Skin of body (tissue), 3 donors: ENCODE measurements at places on chromosomes 6 and 20. TPM values are rescaled to one million over a fixed set of nuclear protein-coding genes. Genes with fewer than 3 reads are reported as not detected.

FHL5 gene
- 1.5 TPM for total RNA-seq

ANKRD66 gene
- not detected for total RNA-seq

HLA-DOB gene
- 0.69 TPM for total RNA-seq

TREM2 gene
- 0.59 TPM for total RNA-seq

GRCh38 chr20:3456648-3457047, 14.2 kb upstream of the ATRN start:
- DNase-seq, result no peak

DNA sequence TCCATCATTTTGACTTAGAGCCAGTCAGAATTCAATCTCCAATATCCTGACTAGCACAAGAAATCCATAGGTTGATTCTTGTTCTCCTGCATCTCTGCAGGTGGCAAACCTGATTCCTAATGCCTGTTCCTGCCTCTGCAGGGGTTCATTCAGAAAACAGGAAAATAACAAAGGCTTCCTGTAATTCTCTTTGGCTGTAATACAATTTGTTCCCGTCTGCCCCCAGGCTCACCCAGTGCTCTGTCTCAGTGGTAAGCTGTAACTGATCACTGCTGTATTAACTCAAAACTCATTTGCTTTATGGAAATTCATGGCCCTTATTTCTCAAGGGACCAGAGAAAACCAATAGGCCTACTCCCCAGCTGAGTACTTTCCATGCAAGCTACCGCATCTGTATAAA, 88.6 kb downstream of the OPRM1 start:
- no peak for DNase-seq

GRCh38 chr6:26311385-26312095, 53.5 kb upstream of the BTN3A2 start:
- DNase-seq, result peak; percentile 53

LY6G6C gene
- total RNA-seq, result 20.4 TPM

DNA sequence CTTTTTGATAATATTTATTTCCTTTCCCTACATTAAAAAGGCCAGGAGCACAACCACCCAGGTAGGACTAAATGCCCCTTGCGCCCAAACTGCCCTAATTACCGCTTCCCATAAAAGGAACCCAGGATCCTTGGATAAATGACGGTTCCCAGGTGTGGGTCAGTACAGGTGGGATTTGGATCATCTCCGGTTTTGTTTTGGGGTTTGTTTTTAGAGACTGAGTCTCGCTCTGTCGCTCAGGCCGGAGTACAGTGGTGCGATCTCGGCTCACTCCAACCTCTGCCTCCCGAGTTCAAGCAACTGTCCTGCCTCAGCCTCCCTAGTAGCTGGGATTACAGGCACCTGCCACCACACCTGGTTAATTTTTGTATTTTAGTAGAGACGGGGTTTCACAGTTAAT, 28.4 kb downstream of the ZNF217 start:
- no peak for DNase-seq

DNA sequence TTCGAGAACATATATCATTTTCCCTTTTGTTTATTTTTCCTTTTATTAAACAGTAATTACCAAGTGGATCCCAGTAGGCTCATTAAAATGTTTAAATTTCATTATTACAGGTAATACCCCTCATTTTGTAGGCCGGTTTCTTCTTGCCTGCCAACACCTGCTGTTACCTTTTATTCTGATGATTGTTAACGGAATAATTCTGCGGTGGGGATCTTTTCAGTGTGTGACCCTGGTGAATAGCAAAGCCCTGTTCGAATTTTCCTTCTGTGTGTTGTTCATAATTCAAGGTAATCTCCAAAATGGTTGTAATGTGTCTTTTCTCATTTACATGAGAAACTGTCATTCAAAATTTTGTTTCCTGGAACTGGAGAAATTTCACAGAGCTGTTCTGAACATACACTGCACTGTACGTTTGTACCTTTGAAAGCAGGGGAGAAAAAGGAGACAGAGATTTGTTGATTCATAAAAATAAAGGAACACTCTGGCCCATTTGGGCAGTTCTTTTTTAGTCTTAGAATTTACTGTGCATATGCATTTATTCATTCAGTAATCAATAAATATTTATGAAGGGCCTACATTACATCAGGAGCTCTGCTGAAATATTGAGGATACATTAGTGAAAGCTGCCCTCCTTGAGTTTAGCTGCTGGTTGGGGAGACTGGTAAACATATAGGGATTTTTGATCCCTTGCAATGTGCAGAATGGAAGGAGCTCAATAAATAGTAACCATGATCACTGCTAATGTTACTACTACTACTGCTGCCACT, 502.0 kb downstream of the QKI start:
- DNase-seq, result no peak

DNA sequence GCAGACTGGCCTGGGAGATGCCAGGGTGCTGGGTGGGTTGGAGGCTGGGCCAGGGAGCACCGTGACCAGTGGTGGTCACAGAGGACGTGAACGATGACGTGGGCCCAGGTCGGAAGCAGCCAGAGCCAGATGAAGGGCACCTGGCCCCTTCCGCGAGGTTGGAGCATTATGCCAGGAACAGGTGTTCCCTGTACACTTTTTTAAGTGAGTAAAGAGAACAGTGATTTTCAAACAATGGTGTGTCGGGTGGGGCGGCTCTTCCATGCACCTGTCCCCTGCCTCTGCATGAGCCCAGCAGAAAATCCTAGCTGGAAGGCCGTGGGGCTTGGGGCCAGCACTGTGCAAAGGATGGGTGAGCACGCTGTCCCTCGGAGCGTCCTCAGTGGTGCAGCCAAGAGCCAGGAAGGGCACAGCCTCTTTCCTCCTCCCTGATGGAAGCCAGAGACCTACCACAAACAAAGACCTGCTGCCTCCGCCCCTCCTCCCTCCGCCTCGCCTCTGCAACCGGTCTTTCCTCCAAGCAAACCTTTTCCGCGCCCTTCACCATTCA, 350.5 kb downstream of the ZFAND3 start:
- DNase-seq, result no peak

SRSF12 gene
- total RNA-seq, result 3.8 TPM

DNA sequence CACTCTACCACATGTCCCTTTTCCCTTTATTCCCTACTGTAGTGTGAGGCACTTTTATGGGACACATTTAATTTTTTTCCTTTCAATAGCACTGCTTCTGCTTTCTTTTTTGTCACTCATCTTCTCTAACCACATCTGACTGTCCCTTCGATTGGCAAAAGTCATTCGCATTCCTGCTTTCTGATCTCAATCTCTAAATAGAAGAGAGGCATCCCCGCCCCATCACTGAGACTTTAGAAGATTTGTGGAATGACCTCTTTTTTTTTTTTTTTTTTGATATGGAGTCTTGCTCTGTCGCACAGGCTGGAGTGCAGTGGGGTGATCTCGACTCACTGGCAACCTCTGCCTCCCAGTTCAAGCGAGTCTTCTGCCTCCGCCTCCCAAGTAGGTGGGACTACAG, 9.1 kb downstream of the ZNF292 start:
- no peak for DNase-seq

- no peak for DNase-seq
Observed at GRCh38 chr6:160388922-160389321, 40.7 kb downstream of the SLC22A3 start.

DNA sequence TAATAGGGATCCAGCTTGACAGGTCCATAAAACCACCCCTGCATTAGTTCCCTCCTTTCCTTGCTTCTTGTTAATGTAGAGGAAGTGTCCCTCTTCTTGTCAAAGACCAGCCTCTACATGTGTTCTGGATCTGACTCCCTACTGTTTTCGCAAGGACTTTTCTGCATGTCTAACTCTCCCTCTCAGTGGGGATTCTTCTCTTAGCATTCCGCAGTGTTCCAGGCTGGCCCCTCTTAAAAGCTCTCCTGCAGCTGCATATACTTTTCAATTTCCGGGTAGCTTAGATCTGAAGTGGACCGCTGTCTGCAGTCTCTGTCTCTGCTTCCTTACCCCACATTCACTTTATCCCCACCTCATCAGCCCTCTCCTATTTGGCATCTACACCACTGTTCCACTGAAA, 96.1 kb upstream of the MAN1A1 start:
- no peak for DNase-seq

PGC gene
- not detected for total RNA-seq

LGSN gene
- not detected for total RNA-seq

GSTA3 gene
- total RNA-seq, result 0.39 TPM

DNA sequence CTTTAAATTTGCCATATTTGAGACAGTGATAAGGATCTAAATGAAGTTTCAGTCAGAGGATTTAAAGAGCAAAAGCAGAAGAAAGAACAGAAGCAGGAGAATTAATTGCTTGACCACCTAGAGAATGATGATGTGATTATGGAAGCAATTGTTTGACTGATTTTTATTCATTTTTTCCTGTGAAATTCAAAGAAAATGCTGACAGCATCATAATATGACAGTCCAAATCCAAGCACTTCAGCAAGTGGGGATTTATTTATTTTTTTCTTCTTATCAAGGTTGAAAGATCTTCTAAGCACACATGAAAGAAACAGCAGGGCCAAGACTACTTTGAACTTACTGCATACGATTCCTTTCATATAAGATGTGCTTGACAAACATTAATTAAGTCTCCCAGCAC, 125.2 kb downstream of the BMP2 start:
- DNase-seq, result no peak

DNA sequence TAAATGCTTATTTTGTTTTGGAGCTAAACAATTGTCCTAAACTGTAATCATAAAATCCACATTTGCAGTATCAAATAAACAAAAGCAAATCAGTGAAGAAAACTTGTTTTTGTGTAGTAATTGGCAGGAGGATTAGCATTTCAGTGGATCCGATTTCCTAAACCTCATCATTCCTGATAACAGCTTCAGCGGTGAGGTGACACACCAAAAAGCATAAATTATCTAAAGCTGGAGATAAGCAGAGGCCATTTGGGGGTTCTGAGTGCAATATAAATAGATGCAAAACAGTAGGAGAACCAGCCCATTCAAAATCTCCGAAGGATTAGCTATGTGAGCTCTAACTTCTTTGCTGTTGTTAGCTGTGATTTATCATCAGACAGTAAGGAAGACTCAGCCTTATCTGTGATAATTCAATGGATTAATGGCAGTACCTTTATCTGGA, 235.8 kb downstream of the EPHA7 start:
- no peak for DNase-seq

DNA sequence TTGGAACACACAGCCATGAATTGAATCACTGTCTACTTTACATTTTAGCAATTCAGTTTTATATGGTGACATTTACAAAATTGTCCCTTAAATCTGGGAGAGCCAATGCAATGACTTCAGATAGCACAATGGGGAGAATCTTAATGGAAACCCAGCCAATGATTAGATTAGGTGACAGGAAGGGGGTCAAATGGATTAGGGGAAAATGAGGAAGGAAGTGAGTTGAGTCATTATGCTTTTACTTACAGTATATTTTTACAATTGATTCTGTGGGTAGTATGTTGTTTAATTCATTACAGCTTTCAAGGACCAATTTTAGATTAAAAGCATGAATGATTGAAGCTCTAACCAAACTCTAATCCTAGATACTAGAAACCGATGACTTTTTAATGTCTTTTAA, 229.8 kb downstream of the SOX4 start:
- no peak for DNase-seq

OPN5 gene
- not detected for total RNA-seq

- DNase-seq, result no peak
Observed at GRCh38 chr6:148226284-148226683, 116.4 kb upstream of the SASH1 start.

DNA sequence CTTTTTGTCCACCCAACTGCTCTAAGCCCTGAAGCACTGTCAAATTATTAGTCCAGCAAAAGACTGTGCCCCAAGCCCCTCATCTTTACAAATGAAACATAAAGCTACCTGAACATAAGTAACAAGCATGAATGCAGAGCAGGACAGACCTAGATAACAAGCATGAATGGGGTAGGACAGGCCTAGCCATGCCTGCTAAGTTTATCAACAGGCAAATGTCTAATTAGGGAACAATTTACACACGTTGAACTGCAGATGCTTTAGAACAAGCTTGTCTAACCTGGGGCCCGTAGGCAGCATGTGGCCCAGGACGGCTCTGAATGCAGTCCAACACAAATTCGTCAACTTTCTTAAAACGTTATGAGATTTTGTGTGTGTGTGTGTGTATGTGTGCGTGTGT, 13.6 kb downstream of the FBXO30 start:
- no peak for DNase-seq

GRCh38 chr6:159594106-159594749, 98.8 kb downstream of the SOD2 start:
- no peak for DNase-seq

TRDN gene
- 25.3 TPM for total RNA-seq

ZC2HC1B gene
- total RNA-seq, result not detected

DNA sequence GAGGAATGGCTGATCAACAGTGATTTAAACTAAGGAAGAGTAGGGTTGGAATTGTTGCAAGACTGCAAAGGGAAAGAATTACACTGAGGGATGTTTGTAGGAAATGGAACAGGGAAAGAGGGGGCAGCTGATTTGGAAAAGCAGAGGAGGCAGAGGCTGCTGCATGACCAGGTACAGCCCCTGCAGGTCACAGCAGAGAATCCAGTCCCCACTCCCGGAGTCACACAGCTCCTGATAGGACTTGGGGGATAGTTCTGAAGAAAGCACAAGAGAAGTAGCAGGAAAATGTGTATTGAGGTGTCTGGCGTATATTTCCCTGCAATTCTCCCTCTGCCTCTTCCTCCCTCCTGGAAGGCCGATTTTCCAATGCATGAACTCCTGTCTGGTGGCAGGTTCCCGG, 92.5 kb upstream of the PDE10A start:
- DNase-seq, result no peak

DNA sequence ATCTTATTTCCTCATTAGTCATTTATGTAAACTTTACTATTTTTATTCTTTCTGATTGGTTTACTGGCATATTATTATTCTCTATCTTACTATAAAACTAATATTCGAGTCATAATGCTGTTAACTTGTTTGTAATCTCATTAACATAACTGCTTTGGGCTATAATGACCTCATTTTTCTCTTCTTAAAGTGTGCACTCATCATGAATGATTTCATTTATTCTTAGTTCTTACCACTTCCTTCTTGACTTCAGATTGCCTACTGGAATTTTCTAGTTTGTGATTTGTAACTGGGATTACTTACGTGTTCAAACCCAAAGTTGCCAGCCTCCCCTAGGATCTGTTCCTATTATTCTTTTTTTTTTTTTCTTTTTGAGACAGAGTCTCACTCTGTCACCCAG, 91.8 kb upstream of the TNFAIP3 start:
- no peak for DNase-seq

DNA sequence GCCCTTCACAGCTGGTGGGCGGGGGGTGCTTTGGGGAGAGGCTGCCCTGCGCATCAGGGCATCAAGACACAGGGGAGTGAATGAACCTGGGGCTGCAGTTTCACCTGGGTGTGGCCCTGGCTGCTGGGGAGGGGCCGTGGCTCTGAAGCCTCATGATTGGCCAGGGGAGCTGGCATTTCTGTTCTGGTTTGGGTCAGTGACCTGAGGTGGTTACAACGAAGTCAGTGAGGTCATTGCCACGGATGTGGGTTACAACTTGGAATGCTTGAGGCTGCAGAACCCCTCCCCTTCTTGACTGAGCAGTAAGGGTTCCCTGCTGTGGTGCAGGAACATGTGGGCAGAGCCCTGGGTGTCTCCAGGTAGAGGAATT, 3.0 kb downstream of the TCEA2 start:
- DNase-seq, result no peak
